ENCODE measurements at places on chromosomes 12 and 14. TPM values are rescaled to one million over a fixed set of nuclear protein-coding genes. Genes with fewer than 3 reads are reported as not detected.

GRCh38 chr14:95462491-95462890, 54.0 kb downstream of the SYNE3 start:
- no peak for DNase-seq

- peak; percentile 59 for DNase-seq
Observed at GRCh38 chr14:69858801-69859200, 20.4 kb upstream of the SMOC1 start.

- DNase-seq = no peak
Observed at GRCh38 chr14:33992274-33993007, 41.6 kb upstream of the EGLN3 start.

DNA sequence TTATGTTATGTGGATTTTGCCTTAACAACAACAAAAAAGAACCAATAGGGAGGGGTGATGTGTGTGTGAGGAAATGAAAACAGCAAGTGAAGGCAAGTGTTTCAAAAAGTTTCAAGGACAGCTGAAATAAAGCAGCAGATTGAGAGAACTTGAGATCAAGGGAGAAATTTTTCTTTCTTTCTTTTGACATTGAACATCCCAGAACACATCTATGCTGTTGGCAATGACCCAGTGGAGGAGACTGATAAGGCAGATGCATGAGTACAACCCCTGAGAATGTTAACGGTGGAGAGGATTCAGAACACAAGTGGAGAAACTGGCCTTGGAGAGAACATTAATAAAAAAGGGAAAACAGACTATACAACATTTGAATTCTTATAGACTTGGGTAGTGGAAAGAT, 2.9 kb downstream of the LLPH start:
- DNase-seq = no peak

Gene RNASE9
- total RNA-seq = not detected

Gene DTX1
- total RNA-seq = 2.5 TPM

All from H7 (cell line).